CD4-positive, alpha-beta T cell treated with Interleukin-17A for 1 hour (primary cell): ENCODE measurements at places on chromosomes 11 and 22.
A peak's percentile ranks its signal among the peaks of the same experiment; 100 is the strongest.

DNA sequence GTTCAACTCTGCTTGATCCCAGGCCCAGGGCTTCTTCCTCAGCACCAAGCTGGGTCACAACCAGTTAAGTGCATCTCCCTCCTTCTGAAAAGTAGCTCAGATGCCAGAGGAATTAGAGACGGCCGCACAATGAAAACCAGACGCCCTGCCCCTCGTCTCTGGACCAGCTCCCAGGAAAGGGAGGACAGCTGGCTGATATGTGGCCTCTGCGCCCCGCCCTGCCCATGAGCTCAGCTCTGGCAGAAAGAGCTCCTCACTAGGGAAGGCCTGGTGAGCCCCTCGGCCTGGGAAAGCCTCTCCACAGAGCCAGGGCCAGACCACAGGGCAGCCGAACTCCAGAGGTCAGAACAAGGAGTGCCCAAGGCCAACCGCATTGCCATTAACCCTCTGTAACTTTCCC, 18.1 kb upstream of the SCGB1A1 start:
- no peak for DNase-seq

DNA sequence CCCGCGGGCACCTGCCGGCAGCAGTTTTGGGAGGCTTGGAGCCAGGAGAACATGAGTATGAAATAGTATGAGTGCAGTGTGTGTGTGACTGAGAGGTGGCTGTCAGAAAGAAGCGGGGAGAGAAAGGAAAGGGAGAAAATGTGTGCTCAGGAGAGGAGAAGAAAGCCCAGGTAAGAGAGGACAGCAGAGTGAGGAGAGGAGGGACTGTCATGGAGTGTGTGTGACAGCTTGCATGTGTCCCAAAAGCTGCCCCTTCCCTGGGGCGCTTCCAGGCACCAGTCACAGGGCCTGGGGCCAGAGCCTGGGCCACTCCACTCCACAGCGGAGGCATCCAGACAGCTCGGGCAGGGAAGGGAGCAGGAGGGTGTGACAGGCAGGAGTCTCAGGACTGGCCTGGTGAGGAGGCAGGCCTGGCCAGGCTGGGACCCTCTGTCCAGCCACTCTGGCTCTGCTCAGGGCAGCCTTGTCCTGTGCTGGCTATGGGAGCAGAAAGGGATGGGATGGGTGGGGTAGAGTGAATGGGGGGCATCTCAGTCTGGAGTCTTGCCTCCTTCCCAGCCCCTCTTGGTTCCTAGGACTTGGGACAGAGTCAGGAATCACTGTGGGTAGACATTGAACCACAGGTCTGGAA, 949 bp downstream of the MMP11 start:
- DNase-seq = no peak

- no peak for DNase-seq
Observed at GRCh38 chr11:83643115-83643514, 356.9 kb upstream of the CCDC90B start.

GRCh38 chr11:72939031-72939430, 124.8 kb downstream of the ATG16L2 start:
- no peak for DNase-seq

- no peak for DNase-seq
Observed at GRCh38 chr22:48821346-48821690, 1006.4 kb downstream of the BRD1 start.

- DNase-seq = no peak
Observed at GRCh38 chr11:32953700-32954099, 61.1 kb downstream of the QSER1 start.

GRCh38 chr11:2517016-2517385, 72.2 kb downstream of the KCNQ1 start:
- DNase-seq = no peak

- no peak for DNase-seq
Observed at GRCh38 chr11:9616858-9617257, 43.4 kb downstream of the WEE1 start.

GRCh38 chr11:85893395-85893794, 38.2 kb downstream of the CCDC83 start:
- DNase-seq = no peak

DNA sequence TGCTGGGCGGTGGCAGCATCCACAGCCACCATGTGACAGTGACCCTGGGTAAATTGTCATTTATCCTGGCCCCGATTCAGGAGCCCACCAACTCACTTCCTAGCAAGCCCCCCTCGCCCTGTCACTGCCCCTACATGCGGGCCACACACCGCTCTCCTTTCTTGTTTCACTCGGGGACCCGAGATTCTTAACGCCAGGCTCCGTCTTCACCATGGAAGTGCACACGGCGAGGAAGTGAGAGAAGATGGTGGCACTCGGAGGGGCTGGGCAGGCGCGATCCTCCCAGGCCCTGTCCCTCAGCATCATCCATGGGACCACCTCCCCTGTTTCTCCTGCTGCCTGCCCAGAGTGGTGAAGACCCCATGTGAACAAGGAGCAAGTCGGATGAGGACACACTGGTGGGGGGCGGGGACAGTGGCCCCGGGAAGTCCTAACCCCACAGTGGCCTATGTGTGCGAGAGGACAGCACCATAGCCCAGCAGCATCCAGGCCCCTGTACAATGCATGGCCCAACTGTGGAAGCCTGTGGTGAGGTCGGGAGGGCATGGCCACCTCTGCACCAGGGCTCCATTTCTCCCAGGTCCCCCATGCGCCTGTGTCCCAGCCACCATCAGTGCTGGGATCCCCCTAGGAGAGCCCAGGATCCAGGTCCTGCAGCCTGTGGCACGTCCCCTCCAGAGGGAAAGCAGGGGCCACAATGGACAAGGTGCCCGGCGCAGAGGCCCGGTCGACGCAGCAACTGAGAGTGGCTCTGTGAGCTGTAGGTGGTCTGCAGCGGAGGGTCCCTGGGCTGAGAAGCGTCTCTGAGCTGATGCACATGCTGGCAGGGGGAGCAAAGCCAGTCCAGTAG, 262.8 kb downstream of the BRD1 start:
- no peak for DNase-seq

DNA sequence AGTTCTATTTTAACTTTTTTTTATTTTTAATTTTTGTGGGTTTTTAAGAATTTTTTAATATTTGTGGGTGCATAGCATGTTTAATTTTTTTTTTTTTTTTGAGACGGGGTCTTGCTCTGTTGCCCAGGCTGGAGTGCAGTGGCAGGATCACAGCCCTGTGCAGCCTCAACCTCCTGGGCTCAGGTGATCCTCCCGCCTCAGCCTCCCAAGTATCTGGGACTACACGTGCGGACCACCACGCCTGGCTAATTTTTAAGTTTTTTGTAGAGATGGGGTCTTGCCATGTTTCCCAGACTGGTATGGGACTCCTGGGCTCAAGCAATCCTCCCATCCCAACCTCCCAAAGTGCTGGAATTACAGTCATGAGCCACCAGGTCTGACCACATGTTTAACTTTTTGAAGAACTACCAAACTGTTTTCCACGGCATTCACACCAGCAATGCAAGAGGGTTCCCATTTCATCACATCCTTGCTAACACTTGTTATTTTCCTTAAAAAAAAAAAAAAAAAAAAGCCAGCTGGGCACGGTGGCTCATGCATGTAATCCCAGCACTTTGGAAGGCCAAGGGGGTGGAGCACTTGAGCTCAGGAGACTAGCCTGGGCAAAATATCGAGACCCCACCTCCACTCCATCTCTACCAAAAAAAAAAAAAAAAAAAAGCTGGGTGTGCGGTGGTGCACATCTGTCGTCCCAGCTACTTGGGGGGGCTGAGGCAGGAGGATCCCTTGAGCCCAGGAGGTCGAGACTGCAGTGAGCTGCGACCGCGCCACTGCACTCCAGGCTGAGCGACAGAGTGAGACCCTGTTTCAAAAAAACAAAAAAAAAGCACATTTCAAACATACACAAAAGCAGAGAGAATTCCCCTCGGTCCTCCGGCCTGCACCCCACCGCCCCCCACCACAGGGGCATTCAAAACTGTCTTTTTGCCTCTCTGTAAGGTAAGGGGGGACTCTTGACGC, 16.7 kb upstream of the TXNRD2 start:
- DNase-seq = no peak

- DNase-seq = no peak
Observed at GRCh38 chr11:86369668-86370067, 5.0 kb upstream of the CCDC81 start.

DNA sequence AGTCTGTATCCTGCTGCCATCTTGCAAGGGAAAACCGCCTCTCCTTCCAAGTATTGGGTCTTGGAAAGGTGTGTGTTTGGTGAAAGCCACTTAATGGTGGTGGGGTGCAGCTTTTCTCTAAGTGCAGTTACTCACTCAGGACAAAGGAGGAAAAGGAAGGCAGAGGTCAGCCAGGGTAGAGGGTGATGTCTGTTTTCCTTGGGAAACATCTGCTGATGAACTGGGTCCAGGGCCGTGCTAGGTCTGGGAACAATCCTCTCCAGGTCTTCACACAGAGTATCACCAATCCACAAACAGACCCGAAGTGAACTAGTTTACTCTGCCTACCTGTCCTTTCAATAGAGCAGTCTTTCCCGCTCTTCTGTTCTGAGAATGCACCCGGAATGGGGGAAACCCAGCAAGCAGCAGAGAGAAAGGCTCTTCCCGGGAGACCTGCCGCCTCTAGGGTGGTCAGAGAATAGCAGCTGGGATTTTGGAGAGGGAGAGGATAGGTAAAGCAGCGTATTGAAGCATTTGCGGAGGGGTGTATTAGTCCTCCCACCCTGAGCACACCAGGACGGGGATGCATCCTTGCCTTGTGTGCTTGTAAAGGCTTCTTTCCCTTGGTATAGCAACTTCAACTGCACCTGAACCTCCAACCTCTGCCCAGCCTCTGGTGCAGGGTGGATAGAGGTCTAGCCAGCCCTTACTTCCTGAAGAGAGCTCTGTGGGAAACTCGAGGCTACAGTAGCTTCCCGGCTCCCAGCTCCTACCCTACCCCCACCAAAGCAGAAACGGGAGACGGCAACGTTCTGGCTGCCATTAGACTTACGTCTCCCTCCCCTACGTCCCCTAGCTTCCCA, 20.7 kb downstream of the LHFPL7 start:
- no peak for DNase-seq

DNA sequence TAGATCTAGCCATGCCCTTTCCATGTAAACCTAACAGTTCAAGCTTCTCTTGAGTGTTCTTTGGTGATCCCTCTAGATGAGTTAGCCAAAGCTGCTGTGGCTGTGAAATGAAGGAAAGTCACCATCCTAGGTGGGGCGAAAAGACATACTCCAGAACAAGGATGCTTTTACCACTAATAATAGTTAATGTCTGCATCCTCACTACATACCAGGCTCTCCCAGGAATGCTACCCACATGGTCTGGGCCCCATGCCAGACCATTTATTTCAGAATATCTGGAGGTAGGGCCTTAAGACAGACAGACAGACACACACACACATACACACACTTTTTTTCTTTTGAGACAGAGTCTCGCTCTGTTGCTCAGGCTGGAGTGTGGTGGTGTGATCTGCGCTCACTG, 14.7 kb downstream of the ABTB2 start:
- DNase-seq = no peak

DNA sequence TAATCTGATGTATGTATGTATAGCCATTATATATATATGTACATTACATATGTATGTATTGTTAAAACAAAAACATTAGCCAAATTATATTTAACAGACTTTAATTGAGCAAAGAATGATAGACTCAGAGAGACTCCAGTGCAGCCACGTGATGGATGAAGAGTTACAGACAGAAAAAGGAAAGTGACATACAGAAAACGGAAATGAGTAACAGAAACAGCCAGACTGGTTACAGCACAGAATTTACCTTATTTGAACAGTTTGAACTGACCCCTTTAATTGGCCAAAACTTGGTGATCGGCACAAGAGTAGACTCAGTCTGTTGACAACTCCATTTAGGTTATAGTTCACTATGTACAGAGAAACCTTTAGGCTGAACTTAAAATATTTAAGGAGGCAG, 35.0 kb downstream of the CHORDC1 start:
- DNase-seq = no peak

GRCh38 chr11:119706887-119707286, 22.1 kb downstream of the NECTIN1 start:
- DNase-seq = no peak

DNA sequence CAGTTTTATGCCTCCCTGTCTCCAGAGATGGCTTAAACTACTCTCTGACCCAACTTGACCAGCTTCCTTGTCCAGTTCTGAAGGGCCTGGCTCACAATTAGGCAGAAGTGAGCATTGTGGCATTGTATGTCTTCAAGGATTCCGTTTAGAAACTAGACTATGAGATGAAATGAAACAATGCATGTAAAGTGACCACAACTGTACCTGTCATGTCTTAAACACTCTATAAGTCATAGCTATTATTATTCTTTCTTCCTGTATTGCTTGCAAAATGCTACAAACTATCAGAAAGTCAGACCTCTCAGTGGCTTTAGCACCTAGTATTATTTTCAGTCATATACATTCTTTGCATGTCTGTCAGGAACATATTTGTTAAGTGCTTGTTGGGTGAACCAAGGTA, 127.9 kb upstream of the MTMR2 start:
- DNase-seq = no peak

DNA sequence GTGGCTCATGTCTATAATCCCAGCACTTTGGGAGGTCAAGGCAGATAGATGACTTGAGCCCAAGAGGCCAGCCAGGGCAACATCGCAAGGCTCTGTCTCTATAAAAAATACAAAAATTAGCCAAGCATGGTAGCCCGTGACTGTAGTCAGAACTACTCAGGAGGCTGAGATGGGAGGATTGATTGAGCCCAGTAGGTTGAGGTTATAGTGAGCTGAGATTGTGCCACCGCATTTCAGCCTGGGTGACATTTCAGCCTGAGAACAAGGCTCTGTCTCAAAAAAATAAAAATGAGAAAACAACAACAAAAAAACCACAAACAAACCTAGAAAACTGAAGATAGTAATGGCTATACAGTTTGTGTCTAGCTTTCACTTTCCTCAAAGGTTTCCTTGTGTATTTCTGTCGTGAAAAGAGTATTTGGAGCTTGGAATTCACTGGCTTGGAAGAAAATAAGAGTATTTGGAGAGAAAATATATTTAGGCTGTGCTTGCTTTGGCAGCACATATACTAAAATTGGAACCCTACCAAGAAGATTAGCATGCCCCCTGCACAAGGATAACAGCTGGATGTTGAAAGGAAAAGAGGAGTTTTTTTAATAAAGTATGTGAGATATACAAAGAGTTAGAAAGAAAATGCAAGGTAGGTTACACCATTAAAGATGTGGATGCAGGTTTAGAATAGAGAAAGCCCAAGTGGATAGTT, 3.9 kb upstream of the BIRC3 start:
- peak; percentile 65 for DNase-seq

DNA sequence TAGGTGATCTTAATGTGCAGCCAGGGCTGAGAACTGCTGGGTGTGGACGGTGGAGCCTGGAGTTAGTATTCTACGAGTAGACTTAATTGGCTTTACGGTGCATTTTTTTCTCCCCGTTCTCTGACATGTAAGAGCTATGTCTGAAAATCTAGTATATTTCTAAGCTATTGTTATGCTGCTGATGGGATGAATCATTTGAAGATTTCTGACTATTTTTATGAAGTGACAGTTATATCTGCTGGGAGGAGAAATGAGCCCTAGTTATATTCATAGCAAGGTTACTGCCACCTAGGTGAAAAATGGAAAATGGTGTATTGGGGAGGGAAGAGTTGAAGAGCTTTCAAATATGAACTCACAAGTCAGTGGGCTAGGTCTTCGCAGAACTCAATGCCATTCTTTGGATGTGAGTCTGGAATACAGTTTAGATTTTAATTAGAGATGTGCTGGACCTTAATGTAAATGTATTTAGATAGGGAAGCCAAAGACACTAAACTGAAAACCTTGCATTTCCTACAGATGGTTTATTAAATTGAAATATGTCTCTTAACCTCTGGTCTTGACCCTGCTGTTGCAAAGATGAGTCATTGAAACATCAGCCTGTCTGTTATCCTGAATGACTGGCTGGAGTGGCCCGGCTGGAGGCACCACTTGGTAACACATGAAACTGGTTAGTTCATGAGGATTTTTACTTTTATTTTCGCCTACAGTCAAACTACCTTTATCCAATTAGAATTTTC, 293.7 kb downstream of the DDX10 start:
- no peak for DNase-seq
